ENCODE measurements at places on chromosomes 5 and 9.

GRCh38 chr9:89185980-89186379 is 7.4 kb upstream of the SHC3 start:
- H3K4me1 ChIP-seq = no peaks in the 10 kb centered on the region
- DNase-seq = no peak
- no peak overlapping the region for H3K4me3 ChIP-seq
- H3K27me3 ChIP-seq = no peaks in the 10 kb centered on the region

DNA sequence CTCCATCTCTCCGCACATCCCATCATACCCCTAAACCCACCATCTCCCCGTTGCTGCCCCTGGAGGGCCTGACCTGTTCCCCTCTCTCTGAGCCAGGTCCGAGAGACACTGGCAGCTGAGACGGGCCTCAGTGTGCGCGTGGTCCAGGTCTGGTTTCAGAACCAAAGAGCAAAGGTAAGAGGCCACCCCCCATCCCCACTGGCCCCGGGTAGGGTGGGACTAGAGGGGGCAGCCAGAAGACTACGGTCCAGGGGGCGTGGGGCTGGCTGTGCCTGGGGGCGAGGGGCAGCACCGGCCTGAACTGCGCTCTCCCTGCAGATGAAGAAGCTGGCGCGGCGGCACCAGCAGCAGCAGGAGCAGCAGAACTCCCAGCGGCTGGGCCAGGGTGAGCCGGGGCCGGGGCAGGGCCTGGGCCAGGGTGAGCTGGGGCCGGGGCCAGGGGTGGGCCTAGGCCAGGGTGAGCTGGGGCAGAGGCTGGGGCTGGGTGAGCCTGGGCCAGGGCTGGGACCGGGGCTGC is 79.8 kb downstream of the LMX1B start:
- H3K4me1 ChIP-seq = no peaks in the 10 kb centered on the region
- no peak overlapping the region for H3K27ac ChIP-seq
- H3K36me3 ChIP-seq = no peaks in the 10 kb centered on the region
- H3K4me3 ChIP-seq = no peak overlapping the region
- H3K27me3 ChIP-seq = no peaks in the 10 kb centered on the region

DNA sequence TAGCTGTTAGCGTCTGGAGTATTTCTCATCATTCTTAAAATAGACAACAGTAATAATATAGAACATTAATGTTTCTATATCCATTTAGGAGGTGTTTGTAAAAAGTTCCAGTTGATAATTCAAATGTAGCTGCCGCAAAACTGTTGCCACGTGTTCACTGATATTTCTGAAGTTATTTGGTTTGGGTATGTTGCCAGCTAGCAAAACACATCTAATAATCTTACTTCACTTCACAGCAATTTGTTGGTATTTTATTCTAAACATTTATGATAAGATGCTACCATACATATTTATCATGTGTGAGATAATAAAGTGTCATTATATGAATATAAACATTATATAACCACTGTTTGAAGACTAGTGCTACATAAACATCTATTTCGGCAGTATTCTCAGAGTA is 101.6 kb downstream of the CDH12 start:
- DNase-seq = no peak
- H3K4me1 ChIP-seq = no peaks in the 10 kb centered on the region
- no peaks in the 10 kb centered on the region for H3K27me3 ChIP-seq
- no peak overlapping the region for H3K27ac ChIP-seq
- H3K4me3 ChIP-seq = no peak overlapping the region
- H3K36me3 ChIP-seq = no peaks in the 10 kb centered on the region

DNA sequence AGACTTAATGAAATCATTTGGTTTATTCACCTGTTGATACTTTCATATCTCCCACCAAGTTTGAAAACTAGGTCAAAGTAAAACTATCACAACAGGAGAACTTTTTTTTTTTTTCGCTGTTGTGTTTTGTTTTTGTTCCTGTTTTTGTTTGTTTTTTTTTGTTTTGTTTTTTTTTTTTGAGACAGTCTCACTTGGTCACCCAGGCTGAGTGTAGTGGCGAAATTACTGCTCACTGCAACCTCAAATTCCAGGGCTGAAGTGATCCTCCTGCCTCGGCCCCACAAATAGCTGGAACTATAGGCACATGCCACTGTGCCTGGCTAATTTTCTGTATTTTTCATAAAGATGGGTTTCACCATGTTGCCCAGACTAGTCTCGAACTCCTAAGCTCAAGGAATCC is 49.3 kb downstream of the MLLT3 start:
- no peak overlapping the region for H3K27ac ChIP-seq
- H3K4me3 ChIP-seq = no peak overlapping the region
- peaks cover 3% of the 10 kb centered on the region for H3K4me1 ChIP-seq
- DNase-seq = no peak
- no peaks in the 10 kb centered on the region for H3K27me3 ChIP-seq
- no peaks in the 10 kb centered on the region for H3K36me3 ChIP-seq

- peaks cover 11% of the 10 kb centered on the region for H3K4me1 ChIP-seq
- no peaks in the 10 kb centered on the region for H3K27me3 ChIP-seq
- DNase-seq = no peak
- H3K4me3 ChIP-seq = no peak overlapping the region
- no peak overlapping the region for H3K27ac ChIP-seq
These were observed 284.2 kb upstream of the NMUR2 start for GRCh38 chr5:152689250-152689711.

Measured in thoracic aorta (tissue), 2 donors.